ENCODE measurements at places on chromosomes 5 and 9. TPM values are rescaled to one million over a fixed set of nuclear protein-coding genes. Genes with fewer than 3 reads are reported as not detected.

HMGCS1 gene
- 53.0 TPM for total RNA-seq

BTNL9 gene
- not detected for total RNA-seq

BHMT2 gene
- total RNA-seq: not detected

FASTKD3 gene
- 8.0 TPM for total RNA-seq

NMUR2 gene
- not detected for total RNA-seq

ZDHHC11B gene
- total RNA-seq: 0.85 TPM

NEUROG1 gene
- total RNA-seq: not detected

GRXCR2 gene
- total RNA-seq: not detected

TTF1 gene
- total RNA-seq: 11.2 TPM

SHROOM1 gene
- total RNA-seq: 0.82 TPM

ARID3C gene
- total RNA-seq: 0.24 TPM

FREM1 gene
- total RNA-seq: not detected

PCDHGA7 gene
- total RNA-seq: not detected

ZFP37 gene
- total RNA-seq: 1.3 TPM

SLC34A3 gene
- total RNA-seq: not detected

BTNL8 gene
- total RNA-seq: not detected

PDE4D gene
- total RNA-seq: 116 TPM

ANKRD18B gene
- 0.13 TPM for total RNA-seq

FGF10 gene
- total RNA-seq: not detected

PFN3 gene
- total RNA-seq: not detected

CTXN3 gene
- total RNA-seq: not detected

ARPC5L gene
- total RNA-seq: 169 TPM

HRH2 gene
- 3.1 TPM for total RNA-seq

BARX1 gene
- not detected for total RNA-seq

SLC46A2 gene
- 0.18 TPM for total RNA-seq

QSOX2 gene
- 16.7 TPM for total RNA-seq

SLC34A1 gene
- total RNA-seq: 0.50 TPM

NFIB gene
- 0.20 TPM for total RNA-seq

CDX1 gene
- total RNA-seq: not detected

MRPL22 gene
- 38.0 TPM for total RNA-seq

IER5L gene
- total RNA-seq: 3.9 TPM

DND1 gene
- total RNA-seq: 1.1 TPM

EFNA5 gene
- 8.1 TPM for total RNA-seq

FAM169A gene
- total RNA-seq: 32.6 TPM

ERAP2 gene
- 81.8 TPM for total RNA-seq

CYFIP2 gene
- 532 TPM for total RNA-seq

EMB gene
- 223 TPM for total RNA-seq

GRM6 gene
- total RNA-seq: not detected

TMC1 gene
- not detected for total RNA-seq

CHSY3 gene
- 2.3 TPM for total RNA-seq

SLC45A2 gene
- not detected for total RNA-seq

PCDHGC3 gene
- 0.75 TPM for total RNA-seq

ANKRD34B gene
- total RNA-seq: not detected

OTP gene
- total RNA-seq: not detected

EGFL7 gene
- total RNA-seq: 0.28 TPM

CMYA5 gene
- total RNA-seq: 0.53 TPM

STPG3 gene
- total RNA-seq: not detected
